ENCODE measurements at places on chromosomes 12 and 14. TPM values are rescaled to one million over a fixed set of nuclear protein-coding genes. Genes with fewer than 3 reads are reported as not detected.

DNA sequence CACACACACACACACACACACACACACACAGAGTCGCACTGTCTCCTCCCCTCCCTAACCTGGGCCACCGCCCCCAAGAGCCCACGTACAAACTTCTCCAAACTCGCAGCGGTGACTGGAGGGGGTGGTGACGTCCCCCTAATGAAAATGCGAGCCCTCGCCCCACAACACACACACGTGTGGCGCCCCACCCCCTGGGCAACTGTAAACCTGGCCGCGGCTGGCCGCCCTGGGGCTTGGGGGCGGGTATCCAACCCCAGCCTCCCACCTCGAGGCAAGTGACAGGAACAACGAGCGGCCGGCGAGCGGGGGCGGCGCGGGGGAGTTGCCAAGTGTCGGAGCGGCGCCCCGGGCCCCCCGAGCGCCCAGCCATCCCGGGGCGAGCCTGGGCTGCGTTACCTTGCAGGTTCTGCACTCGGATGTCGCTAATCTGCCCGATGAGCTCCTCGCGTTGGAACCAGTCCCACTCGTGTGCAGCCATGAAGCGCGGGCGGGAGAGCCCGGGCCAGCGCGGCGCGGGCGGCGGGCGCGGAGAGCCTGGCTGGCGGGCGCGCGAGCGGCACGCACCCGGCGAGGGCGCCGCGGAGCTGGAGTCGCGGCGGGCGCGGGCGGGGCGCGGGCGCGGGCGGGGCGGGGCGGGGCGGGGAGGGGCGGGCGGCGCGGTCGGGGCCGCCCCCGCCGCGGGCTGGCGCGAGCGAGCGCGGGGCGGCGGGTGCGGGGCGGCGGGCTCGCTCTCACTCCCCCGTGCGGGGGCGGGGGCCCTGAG lies at the start of gene CLMN:
Gene CLMN (minus strand): TSS at position 597 of the 766 bp plus-strand sequence. CDS start 116 bp downstream, at position 481.
- peak; percentile 21 for DNase-seq

GRCh38 chr12:55624056-55624455 lies 12.6 kb upstream of the OR10P1 start:
- no peak for DNase-seq

GRCh38 chr12:123519141-123520001 lies 14.1 kb downstream of the RILPL1 start:
- DNase-seq = no peak

The IFI27 gene
- 5.2 TPM for total RNA-seq

DNA sequence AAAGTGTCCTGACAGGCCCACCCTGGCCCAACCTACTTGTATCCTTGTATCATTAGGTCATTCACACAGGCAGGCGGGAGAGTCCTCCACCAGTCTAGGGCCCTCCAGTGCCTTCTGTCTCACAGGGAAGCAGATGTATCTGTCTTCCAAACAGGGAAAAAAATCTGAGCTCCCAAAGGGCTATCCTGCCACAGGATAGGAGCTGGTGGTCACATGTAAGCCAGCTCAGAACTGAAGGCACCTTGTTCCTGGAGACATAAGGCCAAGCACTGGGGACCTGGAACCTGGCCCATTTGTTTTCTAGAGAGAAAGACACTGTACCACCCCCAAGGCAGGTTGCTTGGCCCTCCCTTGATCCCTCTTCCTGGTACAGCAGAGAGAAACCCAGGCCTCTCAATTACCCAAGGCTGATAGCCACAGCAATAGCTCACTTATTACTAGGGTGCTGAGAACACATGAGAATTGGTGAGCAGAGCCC lies 19.4 kb upstream of the PLEKHH1 start:
- DNase-seq = no peak

- DNase-seq = no peak
Measured at GRCh38 chr12:46224386-46224785, 44.5 kb downstream of the SLC38A1 start.

DNA sequence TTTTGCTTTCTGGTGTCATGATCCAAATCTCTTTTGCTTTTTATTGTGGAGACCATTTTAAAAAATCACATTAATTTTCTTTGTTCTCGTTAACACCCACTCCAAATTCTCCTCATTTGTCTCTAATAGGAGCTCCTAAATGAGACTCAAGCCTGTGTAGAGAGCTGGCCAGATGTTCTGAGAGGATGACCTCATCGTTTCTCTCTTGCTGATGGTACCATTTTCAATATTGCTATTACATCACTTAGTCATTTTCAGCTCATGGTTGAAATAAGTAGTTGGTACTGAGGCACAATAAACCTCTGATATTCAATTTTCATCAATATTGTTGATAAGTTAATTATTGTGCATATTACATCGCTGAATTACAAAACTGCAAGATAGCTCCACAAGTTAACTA lies 31.5 kb downstream of the SPTB start:
- DNase-seq = no peak

GRCh38 chr12:92539110-92539749 lies 163.6 kb upstream of the PLEKHG7 start:
- no peak for DNase-seq

The PLD4 gene
- 0.16 TPM for total RNA-seq

Measured in activated T-helper 2 cell treated with anti-CD3 and anti-CD28 coated beads, Interferon-gamma antibody, Interleukin-2, Interleukin-4, amounts not matched to agents 10 μg/mL and 5 μg/mL and 100 μg/mL, durations not matched to agents 14 hours and 24 hours and 36 hours (primary cell).